ENCODE measurements at places on chromosomes 13 and 19.

DNA sequence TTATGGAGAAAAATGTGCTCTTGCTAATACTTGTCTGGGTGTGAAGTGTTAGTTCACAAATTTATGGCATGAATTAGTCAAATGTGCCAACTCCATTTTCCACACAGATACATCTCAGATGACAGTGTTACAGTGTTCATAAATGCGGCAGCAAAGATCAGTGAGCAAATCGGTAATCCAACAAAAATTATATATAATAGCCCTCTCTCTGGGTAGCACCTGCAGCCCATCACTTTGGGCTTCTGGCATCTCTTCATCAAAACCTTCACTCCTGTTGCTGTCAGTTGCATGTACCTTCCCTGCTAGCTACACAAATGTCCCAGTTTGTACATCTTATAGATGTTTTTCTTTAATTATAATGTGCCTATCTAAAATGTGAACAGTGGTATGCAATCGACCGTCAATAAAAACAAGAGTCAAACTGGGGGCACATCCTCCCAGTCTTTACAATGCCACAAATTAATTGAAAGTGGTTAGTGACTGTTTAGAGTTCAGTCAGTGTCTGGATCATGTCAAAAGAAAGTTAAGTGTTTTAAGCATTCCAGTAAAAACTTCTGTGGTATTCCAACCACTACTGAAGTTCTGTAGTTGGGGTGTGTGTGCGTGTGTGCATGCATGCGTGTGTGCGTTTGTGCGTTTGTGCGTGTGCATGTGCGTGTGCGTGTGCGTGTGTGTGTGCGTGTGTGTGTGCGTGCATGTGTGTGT, 448.9 kb downstream of the DCT start:
- no peak for DNase-seq

DNA sequence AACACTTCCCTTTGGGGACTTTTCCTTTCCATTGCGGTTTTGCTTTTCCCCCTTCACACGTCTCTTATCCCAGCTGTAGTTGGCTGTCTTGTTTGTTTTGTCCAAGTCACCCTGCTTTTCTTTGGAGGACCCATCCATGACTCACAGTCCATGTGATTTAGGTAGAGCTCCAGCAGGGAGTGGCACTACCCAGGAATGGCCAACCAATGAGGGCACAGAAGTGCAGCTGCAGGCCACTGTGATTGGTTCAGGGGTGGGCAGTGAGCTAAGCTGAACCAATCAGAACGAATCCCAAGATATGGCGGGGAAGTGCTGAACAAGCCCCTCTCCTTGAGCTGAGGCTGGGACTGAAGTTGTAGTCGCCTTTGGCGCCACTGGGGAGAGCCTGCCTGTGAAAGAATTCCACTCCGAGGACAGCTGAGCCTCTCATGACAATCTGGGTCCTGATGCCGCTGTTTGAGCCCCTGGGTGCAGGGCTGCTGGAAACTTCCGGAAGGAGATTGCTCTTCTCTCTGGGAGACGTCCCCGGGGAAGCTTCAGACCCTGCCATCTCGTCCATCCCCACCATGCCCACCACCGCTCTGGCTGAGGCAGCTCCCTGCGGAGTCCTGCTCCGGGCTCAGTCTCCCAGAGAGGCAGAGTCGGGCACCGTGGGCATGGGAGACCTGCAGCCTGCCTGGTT, 62.9 kb upstream of the URI1 start:
- DNase-seq: peak; percentile 93

DNA sequence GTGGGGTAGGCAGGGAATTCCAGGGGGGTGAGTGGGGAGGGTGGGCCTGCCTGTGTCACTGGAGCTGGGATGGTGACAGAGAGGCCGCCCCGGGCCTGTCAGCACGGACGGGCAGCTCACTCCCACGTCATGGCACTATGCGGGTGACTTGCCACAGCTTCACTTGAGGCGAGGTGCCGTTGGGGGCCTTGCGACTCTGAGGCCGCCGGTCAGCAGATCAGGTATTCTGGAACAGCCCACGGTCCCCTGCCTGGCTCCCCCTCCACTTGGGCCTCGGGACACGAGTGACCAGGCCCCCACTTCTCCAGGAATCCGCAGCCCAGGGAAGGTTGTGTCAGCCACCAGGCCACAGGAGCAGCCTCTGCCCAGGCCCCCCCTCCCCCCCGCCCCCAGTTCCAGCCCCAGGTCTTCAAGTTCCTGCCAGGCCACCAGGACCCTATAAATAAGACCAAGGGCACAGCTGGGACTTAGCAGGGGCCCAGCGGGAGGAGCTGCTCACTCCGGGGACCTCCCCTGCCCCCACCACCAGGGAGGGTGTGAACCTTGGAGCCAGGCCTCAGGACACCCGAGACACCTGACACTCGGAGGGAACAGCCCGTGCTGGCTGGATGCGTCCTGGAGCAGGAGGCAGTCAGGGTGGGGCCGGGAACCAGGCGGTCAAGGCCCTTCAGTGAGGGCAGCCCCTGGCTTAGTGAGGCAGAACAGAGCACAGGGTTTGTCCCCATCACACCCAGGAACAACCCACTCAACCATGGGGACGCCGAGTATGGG, 2.7 kb upstream of the MIDN start:
- no peak for DNase-seq

DNA sequence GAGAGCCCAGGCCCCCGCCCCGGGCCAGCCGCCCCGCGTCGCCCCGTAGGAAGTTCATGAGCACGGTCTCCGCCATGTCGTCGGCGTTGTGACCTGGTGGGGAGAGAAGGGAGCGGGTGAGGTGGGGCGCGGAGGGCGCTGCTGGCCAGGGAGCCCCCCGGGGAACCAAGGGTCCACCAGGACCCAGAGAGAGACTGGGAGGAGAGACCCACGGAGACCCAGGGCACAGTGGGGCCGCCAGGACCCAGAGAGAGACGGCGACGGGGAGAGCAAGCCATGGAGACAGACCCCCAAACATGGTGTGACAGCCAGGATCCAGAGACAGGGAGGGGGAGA, 9.2 kb downstream of the CTU1 start:
- DNase-seq: no peak

- DNase-seq: peak; percentile 68
Measured at GRCh38 chr13:30034458-30034795, 184.0 kb upstream of the UBL3 start.

DNA sequence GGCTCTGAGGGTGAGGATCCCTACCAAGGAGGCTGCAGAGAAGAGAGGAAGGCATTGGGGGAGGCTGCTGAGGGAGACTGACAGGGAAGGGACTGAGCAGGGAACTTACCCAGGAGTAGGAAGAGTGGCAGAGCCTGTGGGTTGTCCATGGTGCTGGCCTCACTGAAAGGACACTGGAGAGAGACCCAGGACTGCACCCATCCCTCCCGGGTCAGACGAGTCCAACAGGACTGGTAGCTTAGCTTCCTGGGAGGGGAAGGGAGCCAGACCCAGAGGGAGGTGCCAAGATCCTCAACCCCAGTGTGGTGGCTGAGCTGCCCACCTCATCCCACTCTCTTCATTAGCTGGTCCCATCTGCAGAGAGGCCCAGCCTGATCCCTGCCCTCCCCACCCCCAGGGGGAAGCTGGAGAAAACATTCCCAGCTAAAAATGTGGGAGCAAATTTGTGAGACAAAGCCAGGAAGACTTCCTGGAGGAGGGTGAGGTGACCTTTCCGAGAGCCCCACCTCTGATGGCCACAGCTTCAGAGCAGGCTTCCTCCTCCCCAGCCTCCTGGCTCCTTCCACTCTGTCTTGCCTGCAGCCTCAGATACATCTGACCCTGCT, at the start of gene VSIG10L:
VSIG10L (minus strand) TSS at position 164 of the 605 bp plus-strand sequence; CDS start at position 149, 15 bp downstream.
- DNase-seq: no peak

- DNase-seq: peak; percentile 80
Measured at GRCh38 chr19:48745208-48745995, 1.3 kb downstream of the IZUMO1 start.

- DNase-seq: peak; percentile 86
Measured at GRCh38 chr19:47227352-47228167, 3.4 kb downstream of the BBC3 start.

DNA sequence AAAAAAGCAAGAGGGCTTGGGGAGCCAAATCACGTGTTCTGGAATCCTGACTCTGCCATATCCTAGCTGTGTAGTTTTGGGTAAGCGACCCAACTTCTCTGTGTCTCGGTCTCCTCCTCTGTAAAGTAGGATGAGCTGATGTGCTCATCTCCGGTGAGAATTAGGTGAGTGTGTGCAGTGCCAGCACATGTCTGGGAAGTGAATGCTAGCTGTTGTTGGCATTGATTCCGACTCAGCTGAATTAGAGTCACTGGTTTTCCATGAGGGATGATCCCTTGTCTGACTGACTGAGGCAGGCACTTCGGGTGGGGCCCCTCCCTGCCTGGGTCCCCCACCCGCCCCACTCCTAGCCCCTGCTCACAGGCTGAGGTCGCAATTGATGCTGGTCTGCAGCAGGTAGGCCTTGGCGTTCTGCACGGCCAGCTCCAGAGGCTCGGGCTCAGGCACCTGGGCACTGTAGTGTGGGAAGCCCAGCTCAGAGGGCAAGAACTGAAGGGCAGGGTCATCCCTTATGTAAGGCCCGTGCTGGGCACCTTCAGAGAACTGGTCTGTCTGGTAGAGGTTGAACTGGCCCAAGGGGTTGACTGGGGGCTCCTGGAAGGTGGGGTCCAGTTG, 835 bp downstream of the RSPH6A start:
- DNase-seq: no peak

GRCh38 chr19:5932146-5932545, 18.1 kb downstream of the CAPS start:
- DNase-seq: no peak

- no peak for DNase-seq
Measured at GRCh38 chr13:41976476-41976875, 15.6 kb upstream of the VWA8 start.

DNA sequence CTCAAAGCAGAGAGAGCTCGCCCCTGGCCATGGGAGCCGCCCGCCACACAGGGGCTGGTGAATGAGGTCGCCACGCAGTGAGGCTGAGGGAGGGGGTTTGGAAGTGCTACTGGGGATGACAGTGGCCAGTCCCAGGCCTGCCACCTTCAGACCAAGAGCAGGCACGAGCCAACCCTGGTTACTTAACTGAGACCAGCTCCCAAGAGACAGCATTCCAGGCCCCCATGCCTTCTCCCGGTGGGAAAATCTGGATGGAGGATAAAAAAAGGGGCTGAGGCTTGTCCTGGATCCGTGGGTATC, 43.3 kb downstream of the RAB20 start:
- no peak for DNase-seq

DNA sequence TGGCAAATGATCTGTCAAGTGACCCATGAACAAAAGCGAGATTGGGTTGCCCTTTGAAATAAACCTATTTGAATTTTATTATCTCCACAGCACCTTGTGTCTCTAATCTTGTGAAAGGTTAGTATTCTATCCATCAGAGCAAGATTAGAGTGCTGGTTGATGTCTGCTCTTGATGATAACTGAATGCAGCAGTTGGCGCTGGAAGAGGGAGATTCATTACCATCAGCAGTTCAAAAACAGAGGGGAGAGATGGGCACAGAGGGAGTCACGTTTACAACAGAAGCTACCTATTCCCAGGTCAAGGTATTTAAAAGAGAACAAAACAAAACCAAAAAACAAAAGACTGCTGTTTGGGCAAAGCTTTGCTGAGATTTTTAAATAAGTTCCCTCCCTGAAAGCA, 588.1 kb downstream of the GPC6 start:
- DNase-seq: no peak

DNA sequence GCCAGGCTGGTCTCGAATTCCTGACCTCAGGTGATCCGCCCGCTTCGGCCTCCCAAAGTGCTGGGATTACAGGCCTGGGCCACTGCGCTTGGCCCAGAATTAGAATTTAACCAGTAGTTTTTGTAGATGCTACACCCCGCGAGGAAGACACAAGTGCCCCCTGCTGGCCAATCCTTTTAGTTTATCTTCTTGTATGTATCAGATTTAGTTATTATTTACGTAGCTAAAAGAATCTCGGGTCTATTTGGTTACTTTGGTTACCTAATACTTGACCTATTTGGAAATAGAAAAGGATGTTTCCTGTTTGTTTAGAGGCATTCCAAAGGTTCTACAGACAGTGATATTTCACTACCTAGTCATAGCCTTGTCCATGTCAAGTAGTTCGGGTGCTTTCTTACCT, 22.0 kb downstream of the MUC16 start:
- DNase-seq: no peak

GRCh38 chr13:103945836-103946235, 879.6 kb upstream of the SLC10A2 start:
- no peak for DNase-seq

- peak; percentile 69 for DNase-seq
Measured at GRCh38 chr19:39110263-39110967, 15.2 kb upstream of the PAK4 start.

- peak; percentile 6 for DNase-seq
Measured at GRCh38 chr13:47901441-47901840, 99.6 kb downstream of the SUCLA2 start.

- no peak for DNase-seq
Measured at GRCh38 chr19:18532168-18532890, 10.5 kb upstream of the ELL start.

DNA sequence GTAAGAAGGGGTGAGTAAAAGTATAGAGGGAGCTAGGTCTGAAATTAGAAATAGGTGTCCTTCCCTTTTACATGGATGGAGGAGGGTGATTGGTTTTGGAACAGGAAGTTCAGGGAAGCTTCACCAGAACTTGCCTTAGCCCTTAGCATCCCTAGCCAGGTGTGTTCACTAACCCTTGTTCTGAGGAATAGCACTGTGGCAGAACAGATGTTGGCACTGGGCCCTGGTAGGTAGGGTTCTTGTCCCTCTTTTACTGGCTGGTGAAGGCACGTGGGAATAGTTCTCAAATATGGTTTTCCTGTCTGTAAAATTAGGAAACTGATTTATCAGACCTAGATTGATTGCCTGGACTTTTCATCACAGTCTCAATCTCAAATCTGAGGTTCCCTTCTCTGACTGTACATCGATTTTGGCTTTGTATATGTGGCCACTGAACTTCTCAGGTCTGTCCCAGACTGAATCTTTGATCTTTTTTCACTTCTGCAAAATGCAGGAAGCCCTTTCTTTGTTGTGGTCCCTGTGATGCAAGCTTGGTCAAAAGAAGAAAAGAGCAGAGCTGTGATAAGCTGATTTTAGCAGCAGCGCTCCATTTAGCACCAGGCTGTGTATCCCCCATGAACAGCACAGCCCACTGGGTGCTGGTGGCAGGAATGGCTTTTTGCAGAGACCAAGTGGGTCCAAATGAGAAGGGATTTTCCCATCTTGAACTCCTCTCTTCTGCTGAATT, 86.2 kb upstream of the HTR2A start:
- DNase-seq: no peak

DNA sequence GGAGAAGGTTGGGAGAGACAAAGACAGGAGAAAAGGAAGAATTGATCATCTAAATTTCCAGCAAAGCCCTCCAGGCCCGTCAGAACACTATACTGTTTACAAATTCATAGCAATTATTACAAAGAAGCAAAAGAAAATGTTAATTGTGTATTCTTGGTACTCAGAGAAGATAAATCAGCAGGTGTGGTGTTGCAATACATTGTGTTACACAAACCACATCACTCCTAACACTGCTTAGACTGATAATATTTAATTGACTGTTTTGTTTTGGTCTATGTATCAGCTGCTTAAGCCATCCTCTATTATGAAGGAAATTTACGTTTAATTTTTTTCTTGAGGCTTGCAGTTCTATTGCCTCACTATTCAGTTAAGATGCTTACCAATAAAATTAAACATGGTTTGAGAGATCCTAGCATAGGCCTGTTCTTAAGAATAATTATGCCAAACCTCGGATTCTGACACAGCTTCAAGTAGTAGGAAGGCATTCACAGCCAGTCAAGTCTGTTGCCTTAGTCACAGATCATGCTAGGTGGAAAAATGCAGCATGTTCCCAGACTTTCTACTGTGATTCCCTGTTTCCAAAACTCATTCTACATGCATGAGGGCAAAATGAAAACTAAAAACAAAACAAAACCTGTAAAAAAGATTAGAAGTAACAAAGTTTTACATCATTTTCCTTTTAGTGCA, 129.2 kb downstream of the TBC1D4 start:
- DNase-seq: no peak

- DNase-seq: no peak
Measured at GRCh38 chr13:61045251-61045650, 370.4 kb downstream of the PCDH20 start.
